Activated naive CD4-positive, alpha-beta T cell treated with anti-CD3 and anti-CD28 coated beads, Interleukin-2, amount 10 ng/mL, durations not matched to agents 7 days and 5 days (primary cell): ENCODE measurements at places on chromosomes 12 and 14.

GRCh38 chr14:47966076-47966810, 290.8 kb upstream of the MDGA2 start:
- DNase-seq, result no peak

- no peak for DNase-seq
These were observed 373.1 kb upstream of the DCN start for GRCh38 chr12:91555436-91556415.

DNA sequence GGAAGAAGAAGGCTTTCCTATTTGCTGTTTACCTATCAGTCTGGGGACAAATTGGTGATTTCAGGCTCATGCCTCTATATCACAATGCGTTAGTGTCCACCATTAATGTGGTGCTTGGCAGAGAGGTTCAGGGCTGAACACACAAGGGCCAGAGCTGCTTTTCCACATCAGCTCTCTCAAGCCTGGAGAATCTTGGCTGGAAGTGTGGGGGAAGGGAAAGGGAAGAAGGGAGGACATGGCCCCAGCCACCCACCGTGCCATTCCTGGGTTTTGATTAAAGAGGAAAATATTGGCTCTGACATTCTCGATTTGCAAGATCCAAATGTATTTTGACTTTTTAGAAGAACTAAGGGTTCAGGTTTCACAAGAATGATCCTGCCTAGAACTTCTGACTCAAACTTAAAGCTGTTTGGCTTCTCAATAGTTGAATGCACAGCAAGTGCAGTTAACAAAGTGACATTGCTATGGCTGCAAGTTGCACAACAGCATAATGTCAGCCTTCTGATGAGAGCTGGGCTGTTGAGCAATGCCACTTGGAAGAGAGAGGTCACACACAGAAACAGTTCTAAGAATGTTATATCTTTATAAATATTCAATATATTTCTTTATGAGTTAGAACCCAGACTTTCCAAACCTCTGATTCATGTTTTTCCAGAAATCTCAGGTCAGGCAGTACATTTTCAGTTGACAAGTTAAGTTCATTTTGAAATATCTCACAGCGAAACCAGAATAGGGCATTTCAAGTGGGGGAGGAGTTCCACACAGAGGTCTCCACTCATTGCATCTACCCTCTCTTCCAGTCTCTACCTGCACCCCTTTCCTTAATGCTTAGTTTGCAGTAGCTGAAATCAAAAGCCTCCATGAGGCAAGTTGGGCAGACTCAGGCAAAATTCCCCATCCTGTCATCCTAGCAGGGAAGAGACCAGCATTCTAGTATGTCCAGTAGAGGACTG, 25.3 kb downstream of the IGF1 start:
- DNase-seq, result no peak

DNA sequence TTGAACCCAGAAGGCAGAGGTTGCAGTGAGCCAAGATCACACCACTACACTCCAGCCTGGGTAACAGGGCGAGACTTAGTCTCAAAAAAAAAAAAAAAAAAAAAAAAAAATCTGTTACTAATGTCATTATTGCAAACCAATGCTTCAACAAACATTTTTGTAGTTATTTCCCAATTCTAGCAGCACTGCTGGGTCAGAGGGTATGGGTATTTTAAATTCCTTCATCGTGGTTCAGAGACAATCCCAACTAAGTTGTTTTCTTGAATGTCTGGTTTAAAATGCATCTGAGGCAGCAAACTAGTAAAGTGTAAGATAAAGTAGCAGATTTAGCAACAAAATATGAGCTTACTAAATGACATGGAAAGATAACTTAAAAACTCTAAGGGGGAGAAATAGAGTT, 65.6 kb downstream of the FERMT2 start:
- no peak for DNase-seq

DNA sequence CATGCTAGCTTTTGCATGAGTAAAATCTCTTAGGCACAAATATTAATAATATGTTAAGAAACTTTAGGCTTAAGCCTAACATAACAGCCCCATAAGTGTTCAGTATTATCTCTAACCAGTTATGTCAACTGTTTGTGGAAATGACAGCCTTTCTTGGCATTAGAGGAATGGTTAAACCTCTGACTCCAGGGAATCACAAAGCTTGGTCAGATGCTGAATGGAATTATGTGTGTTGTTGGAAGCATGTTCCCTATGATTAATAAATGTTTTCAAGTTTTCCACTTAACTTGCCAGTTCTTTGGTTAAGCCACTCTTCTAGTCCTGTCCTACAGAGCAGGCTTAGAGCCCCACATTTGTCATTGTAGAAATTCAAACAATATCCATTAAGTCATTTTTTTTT, 17.0 kb downstream of the PSEN1 start:
- no peak for DNase-seq

- no peak for DNase-seq
These were observed 143.1 kb downstream of the BICD1 start for GRCh38 chr12:32249777-32250176.

GRCh38 chr12:47367912-47368537, 288.3 kb upstream of the AMIGO2 start:
- DNase-seq, result no peak

DNA sequence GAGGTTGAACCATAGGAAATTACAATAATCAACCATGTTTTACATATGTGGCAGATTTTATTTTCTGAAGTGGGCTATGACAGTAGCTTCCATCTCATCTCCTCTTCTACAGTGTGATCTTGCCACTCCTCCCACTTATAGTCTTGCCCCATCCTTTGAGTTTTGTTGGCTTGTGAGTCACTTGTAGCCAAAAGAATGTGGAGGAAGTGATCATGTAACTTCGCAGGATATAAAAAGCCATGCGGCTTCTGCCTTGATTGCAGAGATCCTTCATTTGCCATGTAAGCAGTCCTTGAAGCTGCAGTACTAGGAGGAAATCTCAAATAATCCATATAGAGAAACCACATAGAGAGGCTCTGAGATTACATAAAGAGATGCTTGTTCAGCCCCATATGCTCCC, 13.7 kb upstream of the ZNF84 start:
- DNase-seq, result no peak

- no peak for DNase-seq
These were observed 663.8 kb upstream of the FOXG1 start for GRCh38 chr14:28102814-28103213.

DNA sequence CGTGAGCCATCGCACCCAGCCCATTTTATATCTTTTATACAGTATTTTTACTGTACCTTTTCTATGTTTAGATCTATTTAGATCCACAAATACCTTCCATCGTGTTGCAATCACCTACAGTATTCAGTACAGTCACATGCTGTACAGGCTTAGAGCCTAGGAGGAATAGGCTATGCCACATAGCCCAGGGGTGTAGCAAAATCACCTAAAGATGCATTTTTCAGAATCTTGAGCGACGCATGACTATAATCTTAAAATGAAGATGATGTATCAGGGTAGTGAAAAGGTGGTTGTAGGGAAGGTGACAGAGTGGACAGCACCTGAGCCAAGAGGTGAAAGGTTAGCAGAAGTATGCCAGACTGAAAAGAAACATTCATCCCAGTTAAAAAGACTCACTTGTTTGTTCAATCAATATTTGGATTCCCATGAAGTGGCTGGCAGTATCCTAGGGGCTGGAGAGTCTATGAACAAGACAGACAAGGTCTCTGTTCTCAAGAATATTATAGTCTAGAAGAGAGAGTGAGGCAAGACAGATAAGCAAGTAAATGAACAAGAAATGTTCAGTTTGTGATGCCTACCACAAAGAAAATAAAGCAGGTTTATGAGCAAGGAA, 3.6 kb downstream of the SPRING1 start:
- DNase-seq, result no peak

- DNase-seq, result no peak
These were observed 1.9 kb upstream of the HAL start for GRCh38 chr12:95997911-95998510.

DNA sequence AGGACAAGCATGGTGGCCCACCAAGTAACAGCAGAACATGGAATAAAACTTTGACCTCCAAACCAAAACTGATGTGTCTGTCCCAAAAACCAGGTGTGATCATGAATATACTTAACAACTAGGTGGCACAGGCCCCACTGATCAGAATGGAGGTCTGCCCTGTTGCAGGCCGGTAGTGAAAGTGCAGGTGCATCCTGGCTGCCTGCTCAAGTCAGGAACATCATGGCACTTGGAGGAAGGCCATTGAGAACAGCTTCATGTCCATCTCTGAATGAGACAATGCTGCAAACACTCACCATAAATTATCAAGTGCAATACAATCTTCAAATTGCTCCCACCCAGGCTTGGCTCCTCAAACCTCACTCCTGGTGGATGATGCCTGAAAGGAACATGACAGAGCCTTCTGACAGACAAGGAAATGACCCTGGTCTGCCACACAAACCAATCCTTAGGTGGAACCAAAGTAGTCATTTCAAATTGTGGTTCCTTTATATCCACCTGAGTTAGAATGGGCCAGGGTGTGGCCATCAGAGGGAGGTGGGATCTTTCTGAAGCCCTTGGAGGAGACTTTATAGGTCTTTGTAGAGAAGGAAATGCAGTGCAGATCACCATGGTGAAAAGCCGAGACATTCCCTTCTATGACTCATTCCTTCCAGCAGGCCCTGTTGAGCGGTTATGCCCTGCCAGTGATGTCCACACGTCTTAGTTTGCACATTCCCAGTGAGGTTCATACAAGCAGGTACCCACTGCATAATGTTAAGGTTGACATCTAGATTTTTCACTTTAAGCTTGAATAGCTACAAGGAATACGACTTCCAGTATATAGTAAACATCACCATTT, 36.0 kb downstream of the EGLN3 start:
- DNase-seq, result no peak

DNA sequence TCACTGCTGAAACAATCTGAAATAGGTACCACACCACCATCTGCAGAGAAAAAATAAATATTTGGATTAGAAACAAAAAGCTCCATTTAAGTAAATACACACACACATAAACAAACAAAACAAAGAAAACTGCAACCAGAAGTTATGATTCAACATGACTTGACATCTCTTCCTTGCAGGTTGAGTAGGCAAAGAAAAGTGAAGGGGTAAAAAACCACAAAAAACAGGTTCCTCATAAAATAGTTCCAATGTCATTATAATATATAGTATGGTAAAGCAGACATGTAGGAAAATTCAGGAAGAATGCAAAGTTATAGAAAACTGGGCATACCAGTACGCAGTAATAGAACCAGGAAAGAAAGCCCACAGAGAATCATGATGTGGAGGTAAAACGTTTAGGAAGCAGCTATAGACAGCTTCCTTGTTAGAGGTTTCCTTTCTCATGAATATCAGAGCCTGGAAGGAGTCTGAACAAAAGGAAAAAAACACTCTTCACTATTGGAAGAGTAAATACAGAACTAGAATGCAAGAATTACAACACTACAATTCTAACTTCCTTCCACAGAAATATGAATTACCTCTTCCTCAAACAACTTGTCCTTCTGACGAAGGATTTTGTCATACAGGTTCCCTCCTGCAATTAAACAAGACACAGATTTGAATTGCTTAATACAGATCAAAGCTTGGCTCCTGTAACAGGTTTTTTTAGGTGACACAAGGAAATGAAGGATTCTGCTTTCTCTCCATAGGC, 6.1 kb downstream of the NEK9 start:
- DNase-seq, result no peak

GRCh38 chr14:89232265-89233070, 184.6 kb downstream of the FOXN3 start:
- DNase-seq, result no peak

- no peak for DNase-seq
These were observed 128.6 kb upstream of the PWP1 start for GRCh38 chr12:107557026-107557425.

- DNase-seq, result no peak
These were observed 466.1 kb downstream of the PRKD1 start for GRCh38 chr14:29461506-29461905.

GRCh38 chr12:107339932-107340331, 246.6 kb upstream of the CRY1 start:
- no peak for DNase-seq

DNA sequence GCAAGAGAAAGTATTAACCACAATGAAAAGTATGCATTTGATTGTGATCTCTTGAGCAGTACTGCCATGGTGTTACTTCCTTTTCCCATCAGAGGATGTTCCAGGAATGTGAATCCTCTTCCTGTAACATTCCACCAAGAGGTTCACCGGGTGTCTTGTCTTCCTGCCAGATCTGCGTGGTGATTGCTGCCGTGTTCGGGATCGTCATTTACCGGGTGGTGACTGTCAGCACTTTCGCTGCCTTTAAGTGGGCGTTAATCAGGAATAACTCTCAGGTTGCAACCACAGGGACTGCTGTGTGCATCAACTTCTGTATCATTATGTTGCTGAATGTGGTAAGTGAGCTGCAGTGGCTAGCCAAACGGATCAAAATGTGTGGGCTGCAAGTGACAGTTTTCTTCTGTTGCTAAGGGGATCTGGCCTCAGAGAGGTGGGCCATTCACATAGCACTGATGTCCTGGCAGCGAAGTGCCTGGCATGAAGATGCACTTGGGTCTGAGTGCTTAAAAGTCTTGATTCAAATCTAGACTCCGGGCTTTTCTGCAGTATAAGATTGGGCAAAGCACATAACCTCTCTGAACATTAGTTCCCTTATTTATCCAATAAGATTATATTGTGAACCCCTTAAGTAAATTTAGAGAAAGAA, 123.4 kb downstream of the SLC5A8 start:
- DNase-seq, result no peak

GRCh38 chr12:77362509-77363210, 297.3 kb upstream of the E2F7 start:
- no peak for DNase-seq

DNA sequence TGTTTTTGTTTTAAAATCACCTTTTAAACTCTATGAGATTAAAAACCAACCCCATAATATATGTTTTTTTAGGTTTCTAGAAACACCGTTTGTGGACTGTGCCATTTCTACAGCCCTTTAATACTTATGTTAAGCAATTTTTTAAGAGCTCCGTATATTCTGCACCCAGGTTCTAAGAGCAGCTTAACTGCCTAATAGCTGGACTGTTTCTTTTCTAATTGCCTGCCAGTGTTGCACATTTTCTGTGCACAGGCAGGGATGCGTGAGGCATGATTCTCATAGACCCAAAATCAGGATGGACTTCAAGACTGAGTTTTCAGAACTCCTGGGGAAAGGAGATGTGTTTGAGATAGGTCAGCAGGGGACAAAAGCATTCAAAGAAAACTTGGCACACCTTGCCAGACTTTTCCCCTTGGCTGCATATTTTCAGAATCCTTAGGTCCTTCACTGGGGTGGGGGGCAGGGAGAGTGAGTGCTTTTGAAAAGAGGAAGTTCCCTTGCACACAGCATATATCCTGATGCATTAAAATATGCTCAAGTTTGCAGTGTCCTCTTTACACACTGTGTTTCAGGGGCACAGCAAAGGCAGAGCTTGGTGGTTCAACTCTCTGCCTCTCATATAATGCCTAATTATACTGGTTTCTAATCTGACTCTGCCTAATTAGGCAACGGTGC, 27.9 kb downstream of the TMEM30B start:
- no peak for DNase-seq
